C1 segment of cervical spinal cord (tissue), 14 donors: ENCODE measurements at places on chromosomes 12 and 14.

GRCh38 chr14:71610797-71611196, 321.4 kb upstream of the RGS6 start:
- DNase-seq, result no peak

GRCh38 chr12:125282921-125283320, 217.7 kb downstream of the AACS start:
- DNase-seq, result no peak

DNA sequence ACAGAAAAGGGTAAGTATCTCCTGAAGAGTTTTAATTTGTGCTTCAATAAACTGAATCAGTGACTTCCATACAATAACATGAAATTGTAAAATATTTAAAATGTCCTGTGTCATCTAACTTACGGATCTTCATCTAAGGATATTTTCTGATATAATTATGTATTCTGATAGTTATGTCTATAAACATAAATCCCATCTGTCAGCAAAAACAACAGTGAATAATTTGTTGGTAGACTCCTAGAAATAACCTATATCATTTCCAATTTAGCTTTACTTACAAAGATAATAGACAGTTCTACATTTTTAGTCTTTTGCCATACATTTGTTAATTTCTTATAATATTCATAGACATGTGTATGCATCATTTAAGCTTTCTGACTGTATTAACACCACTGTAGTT, 293.9 kb downstream of the CCDC91 start:
- no peak for DNase-seq

DNA sequence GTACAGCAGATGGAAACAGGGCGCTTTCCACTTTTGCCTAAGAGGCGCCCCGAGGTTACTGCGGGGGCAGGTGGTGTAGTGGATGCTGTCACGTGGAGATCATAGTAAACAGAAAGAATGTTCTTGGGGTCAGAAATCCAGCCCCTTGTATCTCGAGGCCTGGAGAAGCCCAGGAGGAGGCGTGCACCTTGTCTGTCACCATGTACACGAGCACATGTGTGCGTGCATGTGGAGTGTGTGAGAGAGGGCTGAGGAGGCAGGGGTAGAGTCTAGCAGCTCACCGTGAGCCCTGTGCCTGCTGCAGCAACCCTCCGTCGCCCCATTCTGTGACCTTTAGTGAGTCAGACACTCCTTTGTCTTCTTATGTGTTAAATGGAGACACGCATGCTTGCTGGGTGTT, 59.0 kb downstream of the CACNA1C start:
- DNase-seq, result no peak

GRCh38 chr12:47270782-47271664, 191.3 kb upstream of the AMIGO2 start:
- no peak for DNase-seq

GRCh38 chr14:63737582-63738006, 9.7 kb upstream of the SGPP1 start:
- no peak for DNase-seq

GRCh38 chr14:64234877-64235651, 59.1 kb downstream of the ESR2 start:
- DNase-seq, result no peak

DNA sequence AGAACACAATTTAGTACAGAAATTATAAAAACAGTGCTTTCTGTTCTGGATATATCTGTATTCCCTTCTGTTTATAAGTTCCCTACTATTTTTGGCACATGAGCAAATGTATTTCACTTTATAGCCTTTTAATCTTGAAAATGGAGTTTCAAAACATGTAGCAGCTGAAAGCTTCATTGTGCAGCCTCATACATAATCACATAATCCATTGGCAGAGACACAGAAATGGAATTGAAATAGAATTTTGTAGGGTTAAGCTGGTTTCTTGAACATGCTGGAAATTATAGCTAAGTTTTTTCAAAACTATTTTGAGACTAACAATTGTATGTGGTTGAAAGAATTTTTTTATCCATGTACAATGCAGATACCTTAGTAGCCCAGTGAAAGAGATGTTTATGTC, 614.3 kb upstream of the MDGA2 start:
- DNase-seq, result no peak

- DNase-seq, result no peak
These were observed 163.0 kb upstream of the NRXN3 start for GRCh38 chr14:78007160-78007559.

DNA sequence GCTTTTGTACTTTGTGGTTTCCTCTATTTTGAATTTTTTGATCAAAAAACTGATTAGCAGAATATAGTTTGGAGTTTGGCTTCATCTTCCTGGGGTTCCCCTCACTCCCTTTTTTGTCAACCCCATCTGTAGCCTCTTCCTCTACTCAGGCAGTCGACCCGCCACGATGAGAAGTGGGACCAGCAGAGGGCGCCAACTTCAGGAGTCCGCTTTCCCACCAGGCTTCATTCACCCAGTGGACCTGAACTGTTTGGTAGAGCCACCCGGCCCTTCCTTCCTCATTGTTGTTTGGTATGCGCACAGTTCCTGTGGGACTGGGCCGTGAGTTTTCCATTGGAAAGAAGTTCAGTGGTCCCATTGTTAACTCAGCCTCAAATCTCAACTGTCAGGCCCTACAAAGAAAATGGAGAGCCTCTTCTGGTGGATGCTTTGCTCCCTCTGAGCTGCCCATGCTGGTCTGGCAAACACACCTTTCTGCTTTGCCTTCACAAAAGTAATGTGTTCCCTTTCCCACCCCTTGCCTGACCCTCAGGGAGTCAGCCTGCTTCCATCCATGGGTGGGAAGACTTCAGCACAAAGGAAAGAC, 21.7 kb downstream of the TMBIM6 start:
- peak; percentile 11 for DNase-seq

DNA sequence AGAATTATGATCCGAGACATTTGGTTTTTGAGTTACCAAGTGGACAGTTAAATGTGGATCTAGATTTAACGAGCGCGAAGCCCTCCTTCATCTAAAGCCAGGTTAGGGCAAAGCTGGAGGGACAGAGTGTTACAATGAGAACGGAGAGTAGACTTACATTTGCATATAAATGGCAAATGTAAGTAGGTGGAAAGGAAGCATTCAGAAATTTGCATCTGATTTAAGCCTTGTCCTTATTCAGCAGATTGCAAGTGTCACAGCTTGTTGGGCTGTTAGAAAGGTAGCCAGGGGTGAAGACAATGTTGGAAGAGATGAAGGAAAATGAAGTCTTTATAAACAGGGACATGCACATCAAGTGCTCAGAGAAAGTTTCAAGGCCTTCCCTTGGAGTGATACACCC, 806.2 kb downstream of the GALC start:
- no peak for DNase-seq

- no peak for DNase-seq
These were observed 277.5 kb upstream of the TBX3 start for GRCh38 chr12:114961491-114961890.

DNA sequence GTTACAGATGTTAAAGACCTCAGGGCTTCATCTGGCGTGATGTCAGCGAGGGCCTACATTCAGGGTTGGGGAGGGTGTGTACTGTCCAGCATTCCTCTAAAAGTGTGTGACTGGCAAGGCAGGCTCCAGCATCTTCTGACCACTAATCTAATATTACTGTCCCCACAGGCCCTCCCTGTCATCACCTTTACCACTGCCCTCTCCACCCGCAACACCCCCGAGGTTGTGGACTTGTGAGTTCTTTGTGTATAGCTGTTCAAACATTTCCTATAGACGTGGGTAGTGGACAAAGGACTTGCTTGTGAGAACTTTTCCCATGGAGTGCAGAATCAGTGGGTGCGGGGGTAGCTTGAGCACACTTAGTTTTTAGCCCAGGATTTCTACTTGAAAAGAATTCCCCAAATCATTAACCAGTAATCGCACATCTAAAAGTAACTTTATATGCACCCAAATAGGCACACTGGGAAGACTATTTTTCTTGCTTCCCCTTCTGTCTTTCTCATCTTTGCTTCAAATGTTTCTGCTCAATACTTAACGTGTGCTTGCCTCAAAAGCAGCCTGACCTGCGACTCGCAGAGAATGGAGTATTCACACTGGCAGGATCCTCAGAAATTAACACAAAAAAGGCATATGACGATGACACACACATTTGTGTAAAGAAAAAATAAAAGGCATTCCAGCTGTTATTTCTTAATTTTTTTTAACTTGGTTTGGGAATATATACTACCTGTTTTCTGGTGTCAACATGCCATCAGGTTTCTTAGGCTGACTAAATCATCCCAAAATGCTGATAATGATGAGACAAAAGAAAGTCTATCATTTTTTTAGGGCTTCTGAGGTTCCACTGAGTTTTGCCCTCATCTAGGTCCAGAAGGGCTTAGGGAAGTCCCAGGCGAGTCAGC, 158.4 kb upstream of the HIF1A start:
- DNase-seq, result no peak

- DNase-seq, result no peak
These were observed 518.7 kb downstream of the TMEM121 start for GRCh38 chr14:106044949-106045596.

GRCh38 chr14:105021656-105022275, 883 bp upstream of the CDCA4 start:
- no peak for DNase-seq

DNA sequence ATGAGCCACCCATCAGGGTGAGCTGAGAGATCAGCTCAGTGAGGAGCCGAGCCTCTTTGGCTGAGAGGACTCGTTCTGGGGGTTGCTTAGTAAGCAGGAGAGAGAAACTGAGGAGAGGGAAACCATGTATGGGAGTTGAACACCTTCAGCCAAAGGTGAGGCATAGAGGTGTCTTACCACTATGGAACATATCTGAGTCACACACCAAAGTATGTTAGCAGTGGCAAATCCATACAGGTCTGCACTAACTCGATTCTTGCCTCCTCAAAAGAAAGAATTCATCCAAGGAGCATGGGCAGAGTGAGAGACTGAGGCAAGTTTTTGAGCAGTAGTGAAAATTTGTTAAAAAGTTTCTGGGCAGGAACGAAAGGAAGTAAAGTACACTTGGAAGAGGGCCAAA, 46.7 kb upstream of the RNU6-8 start:
- DNase-seq, result no peak

GRCh38 chr12:13179211-13180074, 17.1 kb upstream of the EMP1 start:
- DNase-seq, result no peak

GRCh38 chr12:87836190-87836589, 193.0 kb downstream of the C12orf50 start:
- DNase-seq, result no peak

DNA sequence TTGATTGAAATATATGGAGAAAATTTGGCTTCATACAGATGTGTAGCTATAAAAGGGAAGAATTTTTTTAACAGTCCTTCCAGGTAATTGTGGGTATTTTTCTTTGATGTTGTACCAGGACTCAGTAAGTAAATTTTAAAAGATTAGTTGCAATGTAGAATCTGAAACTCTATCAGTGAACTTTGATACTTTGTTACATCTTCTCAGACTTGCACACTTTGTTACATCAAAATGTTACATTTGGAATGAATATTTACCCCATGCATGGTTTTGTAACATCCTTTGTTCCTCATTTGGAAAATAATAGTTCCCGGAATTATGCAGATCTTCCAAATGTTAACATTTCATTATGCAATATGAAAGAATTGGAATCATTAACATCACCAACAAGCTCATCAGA, 13.8 kb downstream of the MTHFD1 start:
- DNase-seq, result no peak

DNA sequence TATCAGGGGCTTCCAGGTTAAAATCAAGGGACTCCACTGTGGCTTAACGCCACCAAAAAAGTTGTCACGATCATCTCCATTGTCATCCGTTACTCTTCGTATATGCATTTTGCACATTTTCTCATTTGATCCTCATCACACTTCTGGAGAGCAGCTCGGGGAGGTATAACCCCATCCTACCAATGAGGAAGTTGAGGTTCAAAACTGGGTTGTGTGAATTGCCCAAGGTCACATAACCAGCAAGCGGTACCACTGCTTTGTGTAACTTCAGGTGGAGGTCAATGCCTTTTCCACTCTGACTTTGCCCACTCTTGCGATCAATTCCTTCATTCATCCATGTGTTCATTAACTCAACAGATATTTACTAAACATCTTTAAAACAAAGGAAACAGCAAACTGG, 71.1 kb upstream of the CCND2 start:
- no peak for DNase-seq

DNA sequence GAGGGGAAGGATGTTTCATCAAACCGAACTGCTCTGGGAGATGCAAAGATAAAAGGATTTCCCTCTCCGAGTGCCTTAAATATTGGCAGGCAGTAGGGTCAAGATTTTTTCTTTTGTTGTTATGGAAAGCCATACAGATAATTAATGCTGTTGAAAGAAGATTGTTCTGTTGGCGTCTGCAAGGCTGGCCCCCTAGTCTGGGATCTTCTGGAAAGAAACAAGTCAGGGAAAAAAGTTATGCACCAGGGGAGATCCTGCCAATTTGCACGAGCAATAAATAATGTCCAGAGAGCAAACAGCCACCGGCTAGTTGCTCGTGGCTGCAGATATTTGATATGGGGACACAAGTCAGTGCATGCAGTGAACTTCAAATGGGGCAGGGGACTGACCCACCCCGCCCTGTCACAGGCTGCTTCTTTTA, 202.1 kb upstream of the MYL2 start:
- no peak for DNase-seq

DNA sequence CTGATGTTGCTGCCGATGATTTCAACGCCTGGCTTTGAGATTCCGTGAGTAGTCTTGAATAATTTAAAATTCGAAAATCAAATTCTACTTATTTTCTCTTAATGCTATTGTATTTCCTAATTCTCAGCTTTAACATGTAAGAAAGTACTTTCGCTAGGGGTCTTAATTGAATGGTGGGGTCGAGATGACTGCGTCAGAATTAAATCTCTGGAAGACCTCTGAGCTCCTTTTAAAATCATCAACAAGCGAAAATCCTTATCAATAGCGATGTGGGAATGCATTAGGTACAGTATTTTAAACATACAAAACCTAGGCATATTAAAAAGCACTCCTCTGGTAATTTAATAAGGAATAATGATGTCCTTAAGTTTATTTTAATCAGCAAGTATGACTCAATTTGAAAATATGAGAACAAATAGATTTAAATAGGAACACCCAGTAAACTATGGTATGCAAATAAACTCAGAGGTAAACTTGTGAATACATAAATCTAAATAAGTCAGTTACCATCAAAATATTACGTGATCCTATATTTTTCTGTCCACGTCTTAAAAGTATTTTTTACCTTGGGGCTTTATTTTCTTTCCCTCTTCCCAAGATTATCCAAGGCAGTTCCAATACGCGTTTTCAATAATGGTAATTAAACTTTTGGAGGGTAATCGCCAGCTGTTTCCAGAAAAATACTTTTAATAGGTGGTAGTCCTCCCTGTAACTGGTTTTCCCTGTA, 1.4 kb downstream of the FOXA1 start:
- no peak for DNase-seq

DNA sequence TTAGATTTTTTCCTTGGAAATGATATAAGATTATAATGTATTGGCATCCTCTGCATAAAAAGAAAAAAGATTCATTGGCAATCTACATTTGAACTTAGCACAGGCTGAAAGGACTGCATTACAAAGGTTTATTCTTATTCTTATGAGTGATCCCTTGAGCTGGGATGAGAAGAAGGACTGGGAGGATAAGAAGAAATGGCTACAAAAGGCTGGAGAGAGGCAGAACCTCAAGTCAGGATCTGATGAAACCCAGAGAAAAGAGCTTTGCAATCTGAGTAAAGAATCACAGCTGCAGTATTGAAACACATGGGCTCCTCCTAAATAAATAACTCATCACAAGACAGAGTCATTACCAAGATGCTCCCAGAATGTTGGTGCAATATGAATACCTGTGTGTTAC, 1635.4 kb upstream of the FLRT2 start:
- no peak for DNase-seq
